ENCODE measurements at places on chromosomes 11 and 22. TPM values are rescaled to one million over a fixed set of nuclear protein-coding genes. Genes with fewer than 3 reads are reported as not detected.

Gene TPBGL
- not detected for total RNA-seq

Gene HYLS1
- total RNA-seq, result 3.8 TPM

Gene HIRA
- total RNA-seq, result 23.2 TPM

DNA sequence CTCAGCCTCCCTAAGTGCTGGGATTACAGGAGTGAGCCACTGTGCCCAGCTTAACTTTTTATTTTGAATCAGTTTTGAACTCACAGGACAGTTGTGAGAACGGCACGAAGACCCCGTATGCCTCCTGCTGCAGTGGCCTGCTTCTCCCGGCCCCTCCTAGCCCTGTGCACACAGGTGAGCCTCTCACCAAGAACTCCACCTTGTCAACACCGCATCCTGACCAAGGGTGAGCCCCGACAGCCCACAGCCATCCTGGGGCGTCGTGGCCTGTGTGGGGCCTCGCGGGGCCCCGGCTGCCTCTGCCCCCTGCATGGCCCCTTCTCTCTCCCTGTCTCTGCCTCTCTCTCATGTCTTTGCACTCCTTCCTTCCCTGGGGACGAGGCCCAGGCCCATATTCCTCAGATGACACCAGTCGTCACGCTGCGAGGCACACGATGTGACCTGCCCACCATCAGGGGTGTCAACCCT is 38.8 kb downstream of the GNB1L start:
- no peak for DNase-seq

DNA sequence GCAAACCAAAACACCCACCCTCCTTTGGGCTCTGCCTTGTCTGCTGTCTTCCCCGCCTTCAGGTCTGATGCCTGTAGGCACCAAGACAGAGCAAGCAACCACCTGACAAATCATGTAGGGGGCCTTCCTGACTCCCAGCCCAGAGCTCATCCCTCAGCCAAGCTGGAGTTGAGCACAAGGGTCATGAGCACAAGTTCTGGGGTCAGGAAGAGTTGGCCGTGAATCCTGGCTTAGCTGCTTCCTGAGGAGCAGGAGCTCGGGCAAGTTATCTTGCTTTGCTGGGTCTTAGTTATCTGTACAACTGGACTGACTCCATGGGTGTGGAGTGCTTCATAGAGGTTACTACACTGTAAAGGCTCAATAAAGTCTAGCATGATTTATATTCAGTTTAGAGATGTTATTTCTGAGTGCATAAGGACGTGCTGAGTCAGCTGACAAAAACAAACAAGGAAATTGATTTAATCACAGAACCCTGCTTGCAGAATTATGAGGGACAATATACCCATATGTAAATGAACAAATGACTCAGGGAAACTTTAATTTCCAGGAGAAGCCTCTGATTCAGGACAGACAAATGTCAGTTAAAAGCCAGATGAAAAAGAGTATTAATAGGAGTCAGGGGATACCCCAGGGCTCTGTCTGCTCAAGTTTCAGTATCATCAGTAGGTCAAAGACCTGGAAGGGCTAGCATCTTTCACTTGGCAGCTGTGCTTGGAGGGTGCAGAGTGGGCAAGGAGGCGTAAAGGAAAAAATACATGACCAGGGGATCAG is 15.0 kb upstream of the APOA1 start:
- DNase-seq, result no peak
